Amygdala (tissue), 56 donors: ENCODE measurements at places on chromosomes 16 and 17.

DNA sequence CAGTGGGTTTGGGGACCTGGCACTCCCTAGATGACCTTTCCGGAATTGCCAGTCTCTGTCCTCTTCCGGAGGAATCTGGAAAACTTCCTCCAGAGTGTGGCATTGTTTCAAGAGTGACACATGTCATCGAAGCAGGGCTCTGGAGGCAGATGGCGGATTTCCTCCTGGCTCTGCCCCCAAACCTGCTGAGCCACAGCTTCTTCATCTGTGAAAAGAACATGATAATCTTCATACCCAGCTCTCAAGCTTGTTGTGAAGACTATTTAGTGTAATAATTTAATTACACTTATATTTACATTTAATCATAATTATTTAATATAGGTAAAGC is 19.7 kb upstream of the TEX2 start:
- no peak for DNase-seq

DNA sequence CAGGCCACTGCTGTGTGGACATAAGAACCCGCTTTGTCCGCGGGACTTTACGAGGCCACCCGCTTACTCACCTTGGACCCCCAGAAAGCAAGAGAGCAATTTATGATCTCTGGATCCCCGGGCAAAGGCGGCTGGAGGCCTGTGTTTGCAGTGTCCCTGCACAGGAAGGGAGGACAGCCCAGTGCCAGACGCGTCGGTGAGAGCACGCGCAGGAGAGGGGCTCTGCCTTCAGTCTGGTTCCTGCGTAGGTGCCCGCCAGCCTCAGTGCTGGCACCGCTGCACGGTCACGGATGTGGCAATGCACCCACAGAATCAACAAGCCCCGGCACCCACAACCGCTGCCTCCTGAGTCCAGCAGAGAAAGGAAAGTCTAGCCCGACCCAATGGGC is 248.4 kb downstream of the C16orf95 start:
- no peak for DNase-seq

DNA sequence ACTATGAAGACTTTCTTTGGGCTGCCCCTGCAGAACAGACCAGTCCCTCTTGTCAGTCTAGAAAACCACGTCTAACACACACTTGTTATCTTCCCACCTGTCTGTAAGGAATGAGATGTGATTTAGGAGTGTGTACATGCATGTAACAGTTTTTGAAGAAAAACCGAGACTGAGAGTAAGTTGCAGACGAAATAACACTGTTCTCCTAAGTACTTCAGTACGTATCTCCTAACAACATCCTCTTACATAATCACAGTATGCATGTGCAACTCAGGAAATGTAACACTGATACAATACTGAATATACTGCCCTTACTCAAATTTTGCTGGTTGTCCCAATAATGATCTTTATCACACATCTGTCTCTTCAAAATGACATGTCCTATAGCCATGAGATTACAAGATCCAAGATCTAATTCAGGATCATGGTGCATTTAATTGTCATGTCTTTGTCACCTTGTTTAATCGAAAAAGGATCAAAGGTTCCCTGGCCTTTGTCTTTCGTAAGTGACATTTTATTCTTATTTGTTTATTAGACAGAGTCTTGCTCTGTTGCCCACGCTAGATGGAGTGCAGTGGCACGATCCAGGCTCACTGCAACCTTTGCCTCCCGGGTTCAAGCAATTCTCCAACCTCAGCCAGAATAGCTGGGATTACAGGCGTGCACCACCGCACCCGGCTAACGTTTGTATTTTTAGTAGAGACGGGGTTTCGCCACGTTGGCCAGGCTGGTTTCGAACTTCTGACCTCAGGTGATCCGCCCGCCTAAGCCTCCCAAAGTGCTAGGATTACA is 25.6 kb downstream of the CREBBP start:
- DNase-seq, result no peak

GRCh38 chr17:27450416-27450815 is 5.8 kb upstream of the KSR1 start:
- DNase-seq, result no peak

- no peak for DNase-seq
These were observed 30.2 kb upstream of the CPPED1 start for GRCh38 chr16:12833926-12834325.

- no peak for DNase-seq
These were observed 21.7 kb downstream of the SRCAP start for GRCh38 chr16:30720694-30721093.

DNA sequence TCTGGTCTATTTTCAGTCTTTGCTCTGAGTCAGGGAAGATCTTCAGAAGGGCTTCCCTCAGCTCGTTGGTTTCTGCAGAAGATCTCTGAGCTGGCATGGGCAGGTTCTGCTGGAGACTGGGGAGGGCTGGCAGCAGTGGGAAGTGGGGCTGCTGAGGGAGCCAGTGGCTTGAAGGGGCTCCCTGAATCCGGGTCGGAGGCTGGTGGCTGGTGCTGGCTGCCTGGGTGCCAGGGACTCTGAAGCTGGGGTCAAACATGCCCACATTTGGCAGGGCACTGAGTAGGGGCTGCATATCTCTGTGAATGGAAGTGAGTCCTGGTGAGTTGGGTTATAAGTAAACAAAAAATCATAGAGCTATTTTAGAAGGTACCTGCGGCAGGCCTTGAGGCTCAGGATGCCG is 67.0 kb downstream of the N4BP1 start:
- no peak for DNase-seq

- DNase-seq, result no peak
These were observed 29.7 kb downstream of the RAI1 start for GRCh38 chr17:17710728-17711541.

DNA sequence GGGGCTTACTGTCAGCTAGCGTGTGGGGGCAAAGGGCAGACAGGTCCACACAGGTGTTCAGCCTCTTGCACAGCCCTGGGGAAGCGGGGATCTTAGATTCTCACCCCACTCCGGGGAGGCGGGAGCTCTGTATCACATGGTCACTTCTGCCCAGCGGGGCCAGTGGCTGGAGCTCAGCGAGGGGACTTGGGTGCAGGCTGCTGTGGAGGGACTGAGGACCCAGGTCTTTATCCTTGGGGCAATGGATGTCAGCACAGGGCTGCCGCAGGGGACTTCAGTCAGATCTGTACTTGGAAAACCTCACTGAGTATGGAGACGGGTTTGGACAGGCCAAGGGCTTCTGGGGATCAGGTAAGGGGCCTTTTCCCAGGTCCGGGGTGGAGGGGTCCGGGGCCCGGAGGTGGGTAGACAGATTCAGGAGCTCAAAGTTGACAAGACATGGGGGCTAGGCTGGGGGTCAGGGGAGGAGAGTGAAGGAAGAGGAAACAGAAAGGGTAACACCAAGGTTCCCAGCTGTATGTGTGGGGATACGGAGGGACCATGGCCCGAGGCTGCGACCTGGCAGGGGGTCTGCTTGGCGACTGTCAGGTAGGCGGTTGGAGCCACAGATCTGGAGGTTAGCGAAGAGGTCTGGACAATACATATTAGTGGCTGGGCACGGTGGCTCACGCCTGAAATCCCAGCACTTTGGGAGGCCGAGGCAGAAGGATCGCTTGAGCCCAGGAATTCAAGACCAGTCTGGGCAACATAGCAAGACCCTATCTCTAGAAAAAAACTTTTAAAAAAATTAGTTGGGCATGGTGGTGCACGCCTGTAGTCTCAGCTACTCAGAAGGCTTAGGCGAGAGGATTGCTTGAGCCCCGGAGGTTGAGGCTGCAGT is 15.1 kb upstream of the BAIAP2 start:
- no peak for DNase-seq

GRCh38 chr17:79814974-79815835 is 18.3 kb upstream of the CBX8 start:
- no peak for DNase-seq

DNA sequence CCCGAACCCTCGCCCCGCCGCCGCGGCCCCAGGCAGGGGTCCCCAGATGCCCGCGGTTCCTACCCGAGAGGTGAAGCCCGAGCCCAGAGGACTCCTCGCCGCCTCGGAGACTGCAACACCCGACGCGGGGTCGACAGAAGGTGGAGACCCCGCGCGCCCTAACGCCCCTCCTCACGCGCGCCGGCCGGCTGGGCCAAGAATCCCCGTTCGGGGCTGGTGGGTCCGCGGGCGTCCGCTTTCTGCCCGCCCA is 515 bp downstream of the SUMO2 start:
- DNase-seq, result no peak

- DNase-seq, result no peak
These were observed 328.5 kb downstream of the SLC39A11 start for GRCh38 chr17:72763981-72764380.

DNA sequence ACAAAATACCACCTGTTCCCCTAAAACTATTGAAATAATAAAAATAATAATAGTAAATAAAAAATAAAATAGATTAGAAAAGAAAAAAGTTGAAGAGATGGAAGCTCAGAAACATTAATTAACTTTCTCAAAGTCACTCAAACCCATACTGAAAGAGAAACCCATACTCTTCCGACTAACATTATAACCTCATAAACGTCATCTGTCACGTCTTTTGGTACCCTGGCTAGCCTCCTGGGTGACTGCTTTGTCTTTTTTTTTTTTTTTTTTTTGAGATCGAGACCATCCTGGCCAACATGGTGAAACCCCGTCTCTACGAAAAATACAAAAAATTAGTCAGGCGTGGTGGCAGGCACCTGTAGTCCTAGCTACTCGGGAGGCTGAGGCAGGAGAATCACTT is 7.6 kb downstream of the SLFN12L start:
- no peak for DNase-seq

DNA sequence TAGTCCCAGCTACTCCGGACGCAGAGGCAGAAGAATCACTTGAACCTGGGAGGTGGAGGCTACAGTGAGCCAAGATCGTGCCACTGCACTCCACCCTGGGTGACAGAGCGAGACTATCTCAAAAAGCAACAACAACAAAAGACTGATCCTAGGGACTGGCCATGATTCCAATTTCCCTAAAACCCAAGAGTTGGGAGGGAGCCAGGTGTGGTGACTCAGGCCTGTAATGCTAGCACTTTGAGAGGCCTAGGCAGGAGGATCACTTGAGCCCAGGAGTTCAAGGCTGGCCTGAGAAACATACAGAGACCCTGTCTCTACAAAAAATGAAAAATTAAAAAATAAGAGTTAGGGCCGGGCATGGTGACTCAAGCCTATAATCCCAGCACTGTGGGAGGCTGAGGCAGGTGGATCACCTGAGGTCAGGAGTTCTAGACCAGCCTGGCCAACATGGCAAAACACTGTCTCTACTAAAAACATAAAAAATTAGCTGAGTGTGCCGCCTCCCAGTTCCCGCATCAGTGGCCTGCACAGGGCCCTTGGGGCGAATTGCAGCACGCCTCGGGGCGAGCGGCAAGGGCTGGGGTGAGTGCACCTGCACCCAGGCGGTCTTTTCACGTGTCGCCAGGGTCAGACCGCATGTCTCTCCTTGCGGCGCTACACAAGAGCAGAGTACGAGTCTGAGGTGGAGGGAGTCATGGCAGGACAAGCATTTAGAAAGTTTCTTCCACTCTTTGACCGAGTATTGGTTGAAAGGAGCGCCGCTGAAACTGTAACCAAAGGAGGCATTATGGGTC is 40.8 kb downstream of the CDH3 start:
- DNase-seq, result no peak

DNA sequence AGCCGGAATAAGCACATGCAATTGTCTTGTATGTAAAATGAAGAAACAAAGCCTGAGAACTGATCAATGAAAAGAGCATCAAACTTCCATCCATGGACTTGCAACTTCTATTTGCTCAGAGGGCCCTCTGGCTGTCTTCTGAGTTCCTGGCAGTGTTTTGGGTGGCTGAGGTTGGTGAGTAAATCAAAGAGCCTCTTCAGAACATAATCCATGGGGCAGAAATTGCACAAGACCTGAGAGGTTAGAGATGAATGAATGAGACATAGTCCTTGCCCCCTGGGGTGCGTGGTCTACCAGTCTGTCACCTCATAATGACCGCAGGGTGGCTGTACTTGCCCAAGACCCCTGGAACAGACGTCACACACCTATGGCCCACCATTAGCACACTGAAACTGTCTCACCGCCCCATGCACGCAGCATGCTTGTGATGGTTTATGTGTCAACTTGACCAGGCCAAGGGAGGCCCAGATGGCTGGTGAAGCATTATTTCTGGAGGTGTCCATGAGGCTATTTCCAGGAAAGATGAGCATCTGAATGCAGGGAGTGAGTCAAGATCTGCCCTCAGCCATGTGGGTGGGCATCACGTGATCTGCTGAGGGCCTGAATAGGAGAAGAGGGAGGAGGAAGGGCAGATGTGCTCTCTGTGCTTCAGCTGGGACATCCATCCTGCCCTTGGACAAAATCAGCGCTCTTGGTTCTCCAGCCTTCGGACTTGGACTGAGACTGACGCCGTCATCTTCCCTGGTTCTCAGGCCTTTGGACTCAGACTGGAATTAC is 8.3 kb downstream of the PIK3R6 start:
- no peak for DNase-seq

DNA sequence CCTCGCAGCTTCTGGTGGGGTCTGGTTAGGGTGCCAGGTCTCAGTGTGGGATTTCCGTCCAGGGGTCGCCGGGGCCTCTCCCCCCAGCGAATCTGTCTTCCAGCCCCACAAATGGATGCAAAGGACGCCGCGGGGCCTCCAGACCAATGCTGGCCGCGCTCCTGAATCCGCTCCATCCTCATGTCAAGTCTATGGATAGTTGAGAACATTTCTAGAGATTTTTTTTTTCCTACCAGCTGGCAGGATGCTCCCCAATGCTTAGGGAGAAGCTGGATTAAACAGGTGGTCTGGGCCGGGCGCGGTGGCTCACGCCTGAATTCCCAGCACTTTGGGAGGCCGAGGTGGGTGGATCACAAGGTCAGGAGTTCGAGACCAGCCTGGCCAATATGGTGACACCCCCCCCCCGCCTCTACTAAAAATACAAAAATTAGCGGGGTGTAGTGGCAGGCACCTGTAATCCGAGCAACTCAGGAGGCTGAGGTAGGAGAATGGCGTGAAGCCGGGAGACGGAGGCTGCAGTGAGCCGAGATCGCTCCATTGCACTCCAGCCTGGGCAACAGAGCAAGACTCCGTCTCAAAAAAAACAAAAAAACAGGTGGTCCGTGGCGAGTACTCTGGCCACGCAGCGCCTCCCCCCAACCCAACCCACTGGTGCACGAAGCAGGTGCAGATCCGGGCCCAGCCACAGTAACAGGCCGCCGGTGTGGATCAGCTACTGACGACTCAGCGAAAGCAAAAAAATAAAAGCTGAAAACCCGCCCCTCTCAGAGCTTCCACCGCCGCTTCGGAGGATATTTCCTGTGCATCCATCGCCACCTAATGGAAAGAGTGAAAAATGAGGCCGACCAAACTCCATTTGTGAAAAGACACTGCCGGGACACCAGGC is 1.1 kb upstream of the NXN start:
- DNase-seq, result peak; percentile 52

DNA sequence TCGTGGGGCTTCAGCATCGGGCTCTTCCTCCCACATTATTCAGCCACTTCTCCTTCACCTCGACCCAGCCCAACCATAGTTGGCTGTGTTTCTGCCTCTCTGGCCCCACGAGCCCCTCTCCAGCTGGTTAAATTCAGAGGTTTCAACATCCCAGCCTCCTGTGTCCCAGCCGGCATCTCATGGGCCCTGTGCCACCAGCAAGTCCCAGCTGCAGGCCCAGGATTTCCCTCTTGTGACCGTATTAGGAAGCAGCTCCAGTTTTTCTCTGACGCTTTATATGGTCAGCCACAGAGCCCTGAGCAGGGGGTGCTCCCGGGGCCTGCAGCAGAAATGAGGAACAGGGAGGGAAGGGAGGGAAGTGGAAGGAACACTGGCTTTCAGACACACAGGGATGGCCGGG is 27.4 kb downstream of the MYH11 start:
- DNase-seq, result no peak

GRCh38 chr17:50023520-50023919 is 28.5 kb upstream of the DLX3 start:
- no peak for DNase-seq

GRCh38 chr17:64147110-64148016 is 17.4 kb upstream of the ERN1 start:
- no peak for DNase-seq

- no peak for DNase-seq
These were observed 56.8 kb upstream of the RPH3AL start for GRCh38 chr17:409308-409847.
